Urothelium cell line (cell line): ENCODE measurements at places on chromosomes 12 and 14.

- no peak for DNase-seq
Measured at GRCh38 chr12:81095501-81096232, 17.8 kb downstream of the ACSS3 start.

DNA sequence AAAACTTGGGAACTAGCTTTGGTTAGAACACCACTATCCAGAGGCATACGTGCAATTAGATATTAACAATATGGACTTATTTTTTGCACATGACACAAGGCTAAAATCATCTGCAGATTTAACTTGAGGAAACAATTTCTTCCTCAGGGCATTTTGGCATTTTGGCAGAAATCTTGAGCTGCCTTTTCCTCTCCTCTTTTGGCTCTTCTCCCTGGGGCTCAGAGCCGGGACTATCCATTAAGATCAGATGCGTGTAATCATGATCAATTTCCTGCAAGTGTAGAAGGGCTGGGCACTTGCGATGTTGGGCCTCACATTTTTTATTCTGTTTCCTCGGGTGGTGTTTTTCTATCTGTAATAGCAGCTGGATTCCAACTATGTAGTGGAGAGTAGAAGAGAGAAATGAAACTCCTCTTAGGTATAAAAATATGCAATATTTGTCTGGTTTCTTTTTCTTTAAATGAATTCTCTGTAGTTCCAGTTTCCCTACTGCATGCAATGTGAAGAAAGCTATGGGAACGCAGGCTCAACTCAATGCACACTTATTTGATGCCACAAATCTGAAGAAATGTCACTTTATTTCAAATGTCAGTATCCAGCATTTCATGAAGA lies 1010.8 kb downstream of the FLRT2 start:
- no peak for DNase-seq

DNA sequence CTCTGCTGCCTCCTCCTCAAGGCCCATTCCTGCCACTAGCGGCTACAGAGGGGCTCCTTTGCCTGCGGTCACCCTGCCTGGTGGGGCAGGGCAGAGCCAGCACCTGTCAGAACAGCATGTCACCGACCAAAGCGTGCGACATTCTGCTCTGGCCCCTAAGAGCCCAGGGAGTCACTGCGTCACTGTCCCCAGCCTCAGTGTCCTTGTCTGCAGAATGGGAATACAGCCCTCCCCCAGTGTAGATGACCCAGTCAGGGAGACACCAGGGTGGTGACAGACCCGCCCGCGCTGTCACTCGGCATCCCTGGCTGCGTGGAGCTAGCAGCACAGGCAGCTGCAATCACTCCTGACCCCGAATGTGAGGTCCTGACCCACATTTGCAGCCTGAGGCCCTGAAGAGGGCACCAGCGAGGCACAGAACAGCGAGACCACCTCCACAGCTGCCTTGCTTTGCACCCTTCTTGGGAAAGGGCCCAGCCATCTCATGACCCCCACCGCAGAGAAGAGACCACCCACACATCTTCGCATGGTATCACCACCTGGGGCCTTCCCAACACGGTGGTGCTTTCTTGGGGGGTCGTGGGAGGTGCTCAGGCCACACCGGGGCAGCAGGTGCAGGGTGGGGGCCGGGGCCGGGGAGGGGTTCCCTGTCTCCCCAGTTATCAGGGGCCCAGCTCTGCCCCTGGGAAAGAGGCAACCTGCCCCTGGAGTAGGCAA lies 2.5 kb downstream of the AHNAK2 start:
- DNase-seq, result no peak

DNA sequence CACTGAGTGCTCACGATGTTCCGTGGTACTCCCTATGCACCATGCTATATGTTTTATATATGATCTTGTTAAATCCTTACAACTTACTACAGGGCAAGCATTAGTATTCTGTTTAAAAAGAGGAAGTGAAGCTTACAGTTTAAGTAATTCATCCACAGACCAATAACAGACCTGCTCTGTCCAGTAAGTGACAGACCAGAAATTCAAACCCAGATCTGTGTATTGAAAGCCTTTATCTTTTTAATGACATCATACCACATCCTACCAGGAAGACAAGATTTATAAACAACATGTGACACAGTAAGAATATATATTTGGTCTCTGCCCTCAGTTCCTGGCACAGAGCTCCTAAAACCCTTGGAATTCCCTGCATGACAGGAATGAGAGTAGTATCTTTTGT lies 206.5 kb downstream of the STXBP6 start:
- no peak for DNase-seq

- no peak for DNase-seq
Measured at GRCh38 chr12:69161829-69162228, 77.5 kb upstream of the CPSF6 start.

GRCh38 chr12:44525806-44526654 lies 350.1 kb downstream of the NELL2 start:
- no peak for DNase-seq

- no peak for DNase-seq
Measured at GRCh38 chr14:72742118-72742837, 151.6 kb downstream of the DPF3 start.

GRCh38 chr12:25802143-25802542 lies 156.3 kb upstream of the RASSF8 start:
- no peak for DNase-seq

GRCh38 chr12:108619369-108620160 lies 14.1 kb downstream of the SELPLG start:
- DNase-seq, result no peak

- DNase-seq, result no peak
Measured at GRCh38 chr12:11136075-11136474, 1.6 kb upstream of the TAS2R30 start.

GRCh38 chr12:127550271-127550670 lies 716.7 kb upstream of the TMEM132C start:
- DNase-seq, result peak; percentile 57

DNA sequence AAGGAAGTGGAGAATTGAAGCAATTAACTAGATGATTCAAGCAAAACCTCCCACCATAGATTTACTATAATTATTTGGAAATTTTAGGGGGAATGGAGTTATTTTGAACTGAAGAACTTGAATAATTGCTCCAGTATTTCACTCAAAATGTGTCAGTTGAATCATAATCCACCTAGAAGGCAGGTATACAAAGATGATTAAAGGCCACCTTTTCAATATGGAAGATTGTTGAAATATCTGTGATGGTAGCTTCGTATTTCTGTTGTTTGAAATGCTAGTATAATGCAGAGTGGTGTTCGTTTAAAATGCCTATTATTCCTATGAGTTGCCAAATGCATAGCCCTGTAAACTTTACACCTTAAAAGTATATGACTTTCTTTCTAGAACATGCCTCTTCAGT lies 3.1 kb downstream of the HMGA2 start:
- no peak for DNase-seq

DNA sequence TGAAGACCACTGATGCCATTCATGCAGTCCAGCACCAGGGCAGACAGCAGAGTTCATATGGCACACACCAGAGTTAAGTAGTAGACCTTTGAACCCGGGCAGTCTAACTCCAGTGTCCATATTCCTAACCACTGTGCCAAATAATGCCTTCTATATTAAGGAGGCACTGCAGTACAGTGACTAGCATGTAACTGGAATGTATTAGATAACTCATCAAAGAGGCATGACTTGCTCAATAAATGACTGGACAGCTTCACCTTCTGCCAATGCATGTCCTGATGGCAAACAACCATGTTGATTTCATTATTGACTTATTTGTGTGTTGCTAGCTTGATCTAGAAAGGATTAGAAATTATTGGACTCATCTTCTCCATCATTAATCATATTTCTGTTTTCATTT lies 40.2 kb downstream of the DACT1 start:
- DNase-seq, result no peak

GRCh38 chr14:93343266-93343665 lies 3.7 kb upstream of the COX8C start:
- DNase-seq, result no peak

DNA sequence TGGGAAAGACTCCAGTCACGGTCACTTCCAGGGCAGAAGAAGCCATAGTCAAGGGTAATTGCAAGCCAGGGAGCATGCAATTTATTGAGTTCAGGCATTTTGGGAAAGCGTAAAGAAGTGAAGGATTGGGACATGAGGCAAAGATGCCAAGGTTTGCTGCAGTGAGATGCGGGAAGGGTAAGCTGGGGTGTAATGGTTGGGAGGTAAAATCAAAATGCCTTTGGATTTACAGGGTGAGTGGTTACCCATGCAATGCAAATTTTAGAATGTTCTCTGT lies 167.5 kb downstream of the BRMS1L start:
- no peak for DNase-seq

- no peak for DNase-seq
Measured at GRCh38 chr14:69055999-69056788, 77.1 kb upstream of the ACTN1 start.

GRCh38 chr14:39232554-39233415 lies 930 bp upstream of the MIA2 start:
- peak; percentile 23 for DNase-seq

DNA sequence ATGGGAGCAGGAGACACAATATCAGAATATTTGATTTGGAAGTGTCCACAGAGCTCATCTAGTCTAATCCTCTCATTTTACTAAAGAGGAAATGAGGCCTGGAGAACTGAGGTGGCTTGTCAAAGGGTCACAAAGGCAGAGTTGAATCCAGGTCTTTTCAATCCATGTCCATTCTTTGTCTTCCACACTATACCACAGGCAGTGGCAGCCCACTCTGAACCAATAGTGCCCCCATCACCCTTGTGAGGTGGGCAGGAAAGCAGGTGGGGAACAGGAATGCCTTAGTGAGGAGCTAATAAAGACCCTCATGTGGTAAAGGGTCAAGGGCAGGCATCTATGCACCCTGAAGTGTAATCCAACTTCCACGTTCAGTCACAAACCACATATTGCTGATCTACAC lies 134.8 kb upstream of the EGLN3 start:
- DNase-seq, result no peak

DNA sequence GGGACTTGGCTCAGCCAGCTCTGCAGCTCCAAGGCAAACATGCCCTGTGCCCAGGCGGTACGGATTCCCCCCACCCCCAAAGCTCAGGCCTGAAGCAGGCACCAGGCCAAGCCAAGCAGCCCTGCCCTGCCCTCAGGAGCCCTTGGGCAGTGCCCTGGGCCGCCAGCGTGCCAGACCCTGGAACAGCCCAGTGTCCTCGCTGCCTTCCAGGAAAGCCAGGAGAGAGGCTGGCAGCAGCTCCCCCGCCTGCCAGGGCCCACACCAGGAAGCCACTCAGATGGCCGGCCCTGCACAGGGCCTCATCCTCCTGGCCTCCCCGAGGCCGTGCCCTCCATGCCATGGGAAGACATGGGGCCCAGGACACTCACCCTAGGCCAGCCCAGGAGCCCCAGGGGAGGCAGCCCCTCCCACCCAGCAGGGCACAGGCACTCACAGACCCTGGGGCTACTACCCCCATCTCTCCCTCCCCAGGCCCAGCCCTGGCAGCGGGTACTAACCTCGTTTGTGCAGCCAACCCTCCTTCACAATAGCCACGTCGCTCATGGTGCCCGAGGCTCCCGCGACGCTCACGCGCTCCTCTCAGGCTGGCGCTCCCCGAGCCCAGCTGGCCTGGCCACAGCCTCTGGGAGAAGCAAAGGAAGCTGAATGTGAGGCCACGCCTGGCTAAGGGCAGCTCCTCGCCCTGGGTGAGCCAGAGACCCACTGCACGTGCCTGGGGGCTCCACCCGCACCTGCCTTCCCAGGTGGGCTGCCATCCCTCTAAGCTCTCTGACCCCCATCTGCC lies 3.3 kb downstream of the AKT1 start:
- DNase-seq, result no peak

GRCh38 chr12:64064706-64065105 lies 157.4 kb downstream of the KICS2 start:
- DNase-seq, result no peak

DNA sequence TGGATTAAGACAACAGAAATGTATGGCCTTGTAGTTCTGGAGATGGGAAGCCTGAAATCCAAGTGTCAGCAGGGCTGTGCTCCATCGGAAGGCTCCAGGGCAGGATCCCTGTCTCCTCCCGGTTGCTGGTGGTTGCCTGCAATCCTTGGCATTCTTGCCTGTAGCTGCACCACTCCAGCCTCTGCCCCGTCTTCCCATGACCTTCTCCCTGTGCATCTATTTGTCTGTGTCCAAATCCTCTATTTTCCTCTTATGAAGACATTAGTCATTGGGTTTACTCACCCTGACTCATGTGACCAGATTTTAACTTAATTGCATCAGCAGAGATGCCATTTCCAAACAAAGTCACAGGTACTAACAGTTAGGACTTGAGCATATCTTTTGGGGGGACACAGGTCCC lies 15.1 kb downstream of the TUNAR start:
- no peak for DNase-seq

DNA sequence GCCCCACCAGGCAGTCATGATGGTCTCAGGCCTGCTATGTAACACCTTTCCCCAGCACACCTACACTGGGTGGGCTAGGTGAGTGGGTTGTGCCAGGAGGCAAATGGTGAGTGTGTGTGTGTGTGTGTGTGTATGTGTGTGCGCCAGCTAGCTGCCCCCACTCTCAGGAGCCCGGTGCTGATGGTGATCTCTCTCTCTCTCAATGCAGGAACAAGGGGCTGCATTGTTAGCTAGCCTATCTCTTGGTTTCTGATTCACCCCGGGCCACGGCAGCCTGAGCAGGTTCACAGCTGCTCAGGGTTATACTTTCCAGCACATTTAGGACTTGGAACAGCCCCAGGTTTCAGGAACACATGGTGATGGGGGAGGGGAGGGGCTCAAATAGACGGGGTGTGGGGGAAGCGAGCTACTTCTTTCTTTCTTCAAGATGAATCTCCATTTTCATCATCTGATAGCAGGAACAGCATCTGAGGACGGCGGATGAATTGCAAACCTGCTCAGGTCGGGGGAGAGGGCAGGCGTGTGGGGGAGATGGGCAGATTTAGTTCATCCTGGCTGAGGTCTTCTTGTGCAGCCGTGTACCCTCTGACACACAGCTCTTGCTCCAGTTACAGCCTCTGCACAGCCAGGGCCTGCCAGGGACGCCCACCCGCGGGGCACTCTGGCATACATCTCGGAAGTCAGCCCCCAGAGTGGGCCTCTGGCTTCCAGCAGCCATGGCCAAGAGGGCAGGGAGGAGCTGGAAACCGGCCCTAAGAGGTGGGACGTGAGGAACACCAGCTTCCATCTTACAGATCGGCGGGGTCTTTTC lies 137.6 kb downstream of the ZFP36L1 start:
- DNase-seq, result peak; percentile 80

GRCh38 chr12:43848786-43849185 lies 12.9 kb downstream of the TMEM117 start:
- DNase-seq, result no peak

- no peak for DNase-seq
Measured at GRCh38 chr12:54375259-54375579, 9.3 kb downstream of the ZNF385A start.

DNA sequence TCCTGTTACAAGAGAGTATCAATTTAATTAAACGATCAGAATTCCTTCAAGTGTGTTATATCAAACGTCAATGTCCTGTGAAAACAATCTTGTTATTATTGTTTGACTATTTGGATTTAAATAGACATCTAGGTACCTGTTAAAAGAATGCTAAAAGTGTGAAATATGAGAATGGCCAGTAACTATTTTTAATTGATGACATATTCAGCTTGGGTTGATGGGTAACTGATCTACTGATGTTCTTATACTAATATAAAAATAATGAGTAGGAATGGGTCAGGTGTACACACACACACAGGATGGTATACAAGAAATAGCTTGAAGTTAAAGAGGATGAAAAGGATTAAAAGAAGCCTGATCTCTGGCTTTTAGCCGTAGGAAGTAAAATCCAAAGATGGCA lies 146.0 kb downstream of the SLC38A4 start:
- no peak for DNase-seq
